ENCODE measurements at places on chromosomes 6 and 20. TPM values are rescaled to one million over a fixed set of nuclear protein-coding genes. Genes with fewer than 3 reads are reported as not detected.

The ZNF343 gene
- 14.3 TPM for total RNA-seq

The NNAT gene
- total RNA-seq: 0.42 TPM

The MOXD1 gene
- total RNA-seq: 118 TPM

The SLC22A2 gene
- total RNA-seq: 0.23 TPM

The DEFB114 gene
- total RNA-seq: not detected

The PLG gene
- not detected for total RNA-seq

All from smooth muscle cell of the umbilical artery (primary cell).